Activated naive CD4-positive, alpha-beta T cell treated with anti-CD3 and anti-CD28 coated beads for 36 hours (primary cell): ENCODE measurements at places on chromosomes 7 and 10.

GRCh38 chr7:9264395-9264794 is 831.0 kb downstream of the NXPH1 start:
- H3K4me1 ChIP-seq: no peaks in the 10 kb centered on the region
- DNase-seq: no peak
- no peak overlapping the region for H3K27ac ChIP-seq
- H3K4me3 ChIP-seq: no peak overlapping the region

DNA sequence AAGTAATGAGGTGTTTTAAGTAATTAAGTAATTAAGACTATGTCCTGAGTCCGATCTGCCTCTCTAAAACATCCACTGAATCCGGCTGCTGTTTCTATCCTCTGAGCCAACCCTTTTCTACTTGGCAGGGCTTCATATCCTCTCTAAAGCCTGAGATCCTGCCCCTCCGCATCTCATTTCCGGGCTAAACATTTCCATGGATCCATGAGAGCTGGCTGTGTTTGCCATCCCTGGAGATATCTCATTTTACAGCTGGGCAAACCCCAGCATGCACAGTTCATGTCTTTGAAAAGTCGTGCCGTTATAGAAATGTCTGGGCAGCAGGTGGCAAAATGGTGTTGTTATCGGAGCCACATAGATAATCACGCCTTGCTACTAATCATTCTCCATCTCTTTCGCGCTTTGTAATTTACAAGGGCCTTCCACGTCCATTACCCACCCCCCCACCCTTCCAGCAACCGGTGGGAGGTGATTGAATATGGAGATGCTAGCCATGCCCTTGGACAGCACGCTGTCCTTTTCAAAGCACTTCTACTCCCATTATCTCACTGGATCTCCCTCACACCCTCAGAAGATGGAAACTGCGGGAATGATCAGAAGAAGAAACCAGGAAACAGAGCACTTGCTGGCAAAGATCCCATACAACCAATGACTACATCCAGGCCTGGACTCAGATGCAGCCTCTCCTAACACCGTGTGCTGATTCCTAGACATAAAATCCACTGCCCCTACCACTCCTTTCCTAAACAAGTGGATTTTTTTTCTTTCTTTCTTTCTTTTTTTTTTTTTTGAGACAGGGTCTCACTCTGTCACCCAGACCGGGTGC is 1189.2 kb downstream of the TYW1 start:
- H3K27me3 ChIP-seq: no peaks in the 10 kb centered on the region
- H3K27ac ChIP-seq: no peak overlapping the region
- H3K36me3 ChIP-seq: peaks cover 1% of the 10 kb centered on the region
- DNase-seq: no peak
- no peak overlapping the region for H3K4me3 ChIP-seq
- H3K4me1 ChIP-seq: no peaks in the 10 kb centered on the region

GRCh38 chr10:12603766-12604470 is 254.6 kb downstream of the CAMK1D start:
- no peak overlapping the region for H3K4me3 ChIP-seq
- peaks cover 14% of the 10 kb centered on the region for H3K4me1 ChIP-seq
- no peaks in the 10 kb centered on the region for H3K36me3 ChIP-seq
- DNase-seq: no peak

GRCh38 chr7:129803546-129804081 is 149.1 kb downstream of the UBE2H start:
- H3K27ac ChIP-seq: no peak overlapping the region
- no peak for DNase-seq
- no peak overlapping the region for H3K4me3 ChIP-seq
- no peaks in the 10 kb centered on the region for H3K4me1 ChIP-seq

DNA sequence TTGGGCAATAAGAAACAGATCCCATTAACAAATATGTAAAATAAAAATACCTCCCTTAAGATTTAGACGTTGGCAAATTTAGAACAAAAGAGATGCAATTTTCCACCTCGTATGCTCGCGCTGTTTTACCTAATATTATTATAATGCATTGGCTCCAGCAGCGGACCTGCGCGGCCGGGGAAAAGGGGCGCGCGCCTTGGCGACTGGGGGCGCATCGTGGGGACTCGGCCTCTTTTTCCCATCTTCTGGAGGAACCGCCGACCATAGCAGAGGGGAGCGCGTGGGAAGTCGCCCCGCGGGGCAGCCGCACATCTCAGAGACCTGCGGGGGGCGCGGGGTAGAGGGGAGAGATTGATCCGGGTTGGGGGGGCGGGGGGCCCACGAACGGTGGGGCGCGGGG is 139.4 kb upstream of the MKI67 start:
- peaks cover 31% of the 10 kb centered on the region for H3K27me3 ChIP-seq
- DNase-seq: no peak
- no peak overlapping the region for H3K27ac ChIP-seq
